ENCODE measurements at places on chromosomes 5 and 9.

- DNase-seq = no peak
Observed at GRCh38 chr5:159331093-159331973, 1.0 kb upstream of the IL12B start.

GRCh38 chr9:16530669-16531642 lies 339.5 kb downstream of the BNC2 start:
- DNase-seq = no peak

- no peak for DNase-seq
Observed at GRCh38 chr5:129966071-129966470, 61.8 kb downstream of the CHSY3 start.

DNA sequence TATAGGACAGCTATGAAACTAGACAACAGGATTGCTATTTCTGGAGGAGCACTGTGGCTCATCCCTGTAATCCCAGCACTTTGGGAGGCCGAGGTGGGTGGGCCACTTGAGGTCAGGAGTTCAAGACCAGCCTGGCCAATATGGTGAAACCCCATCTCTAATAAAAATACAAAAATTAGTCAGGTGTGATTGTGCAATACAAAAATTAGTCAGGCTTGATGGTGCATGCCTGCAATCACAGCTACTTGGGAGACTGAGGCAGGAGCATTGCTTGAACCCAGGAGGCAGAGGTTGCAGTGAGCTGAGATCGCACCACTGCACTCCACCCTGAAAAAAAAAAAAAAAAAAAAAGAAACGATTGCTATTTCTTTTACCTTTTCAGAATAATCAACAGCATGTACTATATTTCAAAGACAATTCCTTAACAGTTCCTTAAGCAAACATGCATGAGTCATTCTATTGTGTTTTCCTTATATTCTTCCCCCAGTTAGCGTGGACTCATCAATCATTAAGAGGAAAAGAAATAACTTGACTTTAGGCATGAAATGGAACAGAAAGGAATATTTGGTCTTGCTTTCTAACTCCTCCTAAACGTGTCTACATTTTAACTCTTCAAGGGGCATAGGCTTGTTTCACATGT lies 162.6 kb downstream of the TAF11L14 start:
- no peak for DNase-seq

GRCh38 chr9:124849801-124850200 lies 3.5 kb upstream of the WDR38 start:
- no peak for DNase-seq
